CD4-positive, alpha-beta T cell treated with Interleukin-1 beta for 1 hour (primary cell): ENCODE measurements at places on chromosomes 16 and 17.

DNA sequence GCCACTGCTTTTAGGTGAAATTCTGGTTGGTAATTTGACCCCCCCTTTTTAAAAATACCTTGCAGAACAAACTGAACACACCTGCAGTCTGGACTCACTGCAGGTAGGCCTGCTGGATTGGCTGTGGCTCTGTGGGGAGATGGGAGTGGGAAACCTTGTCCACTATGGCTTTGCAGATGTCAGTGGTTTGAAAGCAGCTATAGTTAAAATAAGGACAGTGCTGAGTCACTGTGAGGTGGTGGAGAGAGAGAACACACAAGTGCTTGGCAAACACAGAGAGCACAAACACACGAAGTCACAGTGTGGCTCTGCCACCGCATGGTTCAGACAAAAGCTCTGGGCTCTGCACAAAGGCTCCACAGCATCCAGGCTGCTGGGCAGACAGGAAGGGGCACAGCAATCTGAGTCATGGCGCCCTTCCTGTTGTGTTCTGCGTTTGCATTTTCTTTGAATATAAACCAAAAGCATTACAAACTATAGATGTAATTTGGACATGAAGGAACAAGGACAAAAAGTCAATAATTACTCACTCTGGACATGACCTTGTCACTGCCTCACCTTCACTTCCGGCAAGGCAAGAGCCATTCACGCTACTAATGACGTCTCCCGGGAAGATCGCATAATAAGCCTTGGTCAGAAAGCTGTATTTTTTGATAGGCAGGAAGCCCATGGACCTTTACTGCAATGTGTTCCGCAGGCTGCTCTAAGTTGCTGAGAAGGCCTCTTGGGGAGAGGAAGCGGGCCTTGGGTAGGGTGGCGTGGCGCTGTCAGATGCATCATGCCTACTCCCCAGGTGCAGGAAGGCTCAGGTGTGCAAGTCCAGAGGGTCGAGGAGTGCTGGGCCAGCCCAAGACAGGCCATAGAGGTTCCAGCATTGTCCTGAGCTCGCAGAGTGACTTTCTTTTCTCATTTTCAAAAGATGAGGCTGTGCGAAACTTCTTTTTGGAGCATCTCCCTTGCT, 60.1 kb upstream of the MED9 start:
- peak; percentile 11 for DNase-seq

DNA sequence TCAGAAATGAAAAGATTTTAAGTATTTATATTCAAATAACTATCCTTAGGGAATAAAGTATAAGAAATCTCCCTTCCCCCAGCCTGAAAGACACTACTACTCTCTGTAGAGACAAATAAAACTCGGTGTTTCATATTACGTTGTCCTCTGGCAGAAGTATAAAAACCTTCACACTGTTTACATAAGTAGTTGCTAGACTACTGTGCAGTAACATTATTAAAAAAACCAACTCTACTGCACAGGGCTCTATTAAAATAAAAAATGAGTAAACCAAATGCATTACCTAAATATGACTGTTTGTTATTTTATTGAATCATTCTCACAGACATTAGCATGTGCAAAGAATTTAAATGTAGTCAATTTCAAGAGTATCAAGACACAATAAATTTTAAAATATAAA, 67.4 kb downstream of the MED13 start:
- no peak for DNase-seq

DNA sequence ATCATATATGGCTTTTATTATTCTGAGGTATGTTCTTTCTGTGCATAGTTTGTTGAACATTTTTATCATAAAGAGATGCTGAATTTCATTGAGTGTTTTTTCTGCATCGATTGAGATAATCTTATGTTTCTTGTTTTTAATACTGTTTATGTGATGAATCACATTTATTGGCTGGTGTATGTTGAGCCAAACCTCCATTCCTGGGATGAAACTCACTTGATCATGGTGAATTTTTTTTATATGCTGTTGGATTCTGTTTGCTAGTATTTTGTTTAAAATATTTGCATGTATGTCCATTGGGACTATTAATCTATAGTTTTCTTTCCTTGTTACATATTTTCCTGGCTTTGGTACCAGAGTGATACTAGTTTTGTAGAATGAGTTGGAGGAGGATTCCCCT, 500.2 kb downstream of the CDH11 start:
- no peak for DNase-seq

DNA sequence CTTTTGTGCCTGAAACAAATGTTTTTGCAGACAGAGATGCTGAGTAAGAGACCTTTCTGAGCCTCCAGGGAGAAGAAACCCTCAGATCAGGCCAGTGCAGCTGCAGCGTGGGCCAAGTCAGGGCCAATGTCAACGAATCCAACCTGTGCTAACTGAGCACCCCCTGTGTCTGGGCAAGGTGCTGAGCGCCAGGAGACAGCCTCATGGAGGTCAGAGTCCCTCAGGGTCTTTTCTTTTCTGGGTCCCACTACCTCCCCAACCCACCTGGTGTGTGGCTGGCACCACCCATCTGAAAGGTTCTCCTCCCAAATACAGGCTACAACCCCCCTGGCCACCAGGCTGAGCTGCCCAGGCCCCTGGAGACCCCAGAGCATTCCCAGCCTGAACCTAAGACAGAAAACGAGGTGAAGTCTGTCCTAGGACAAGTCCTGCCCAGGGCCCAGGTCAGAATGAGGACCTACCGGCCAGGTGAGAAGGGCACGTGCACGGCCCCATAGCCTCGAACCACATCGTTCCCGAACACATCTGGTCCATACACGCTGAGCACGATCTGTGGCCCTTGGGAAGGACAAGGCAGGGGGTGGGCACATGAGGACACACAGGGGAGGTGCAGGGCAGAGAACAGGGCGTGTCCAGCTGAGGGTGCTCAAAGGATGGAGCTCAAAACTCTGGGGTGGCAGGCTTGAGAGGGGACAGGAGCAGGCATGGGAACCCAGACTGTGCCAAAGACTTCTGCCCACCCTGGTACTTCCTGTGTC, 15.0 kb downstream of the B9D1 start:
- no peak for DNase-seq

DNA sequence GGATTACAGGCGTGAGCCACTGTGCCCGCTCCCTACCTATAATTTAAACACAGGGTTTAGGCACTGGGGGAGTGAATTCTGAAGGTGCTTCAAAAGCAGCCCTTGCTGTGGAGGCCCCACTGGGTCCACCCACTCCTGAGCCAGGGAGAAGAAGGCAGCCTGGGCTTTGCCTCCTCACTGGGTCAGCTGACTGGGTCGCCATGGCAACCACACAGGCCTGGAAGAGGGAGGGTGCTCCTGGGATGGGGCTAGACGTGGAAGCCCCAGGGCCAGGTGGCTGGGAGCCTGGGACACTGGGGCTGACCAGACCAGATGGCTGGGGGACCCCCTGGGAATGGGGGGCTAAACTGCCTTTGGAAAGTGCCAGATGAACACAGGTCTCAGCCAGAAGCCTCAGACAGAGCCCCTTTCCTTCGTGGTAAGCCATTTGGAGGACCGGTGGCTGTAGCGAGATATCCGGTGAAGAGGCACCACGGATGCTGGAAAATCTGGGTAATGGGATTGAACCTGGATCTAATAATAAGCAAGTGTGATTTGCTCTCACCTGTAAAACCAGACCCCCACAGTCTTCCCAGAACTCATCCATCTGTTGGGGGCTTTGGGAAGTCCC, 32.9 kb downstream of the TRARG1 start:
- no peak for DNase-seq

DNA sequence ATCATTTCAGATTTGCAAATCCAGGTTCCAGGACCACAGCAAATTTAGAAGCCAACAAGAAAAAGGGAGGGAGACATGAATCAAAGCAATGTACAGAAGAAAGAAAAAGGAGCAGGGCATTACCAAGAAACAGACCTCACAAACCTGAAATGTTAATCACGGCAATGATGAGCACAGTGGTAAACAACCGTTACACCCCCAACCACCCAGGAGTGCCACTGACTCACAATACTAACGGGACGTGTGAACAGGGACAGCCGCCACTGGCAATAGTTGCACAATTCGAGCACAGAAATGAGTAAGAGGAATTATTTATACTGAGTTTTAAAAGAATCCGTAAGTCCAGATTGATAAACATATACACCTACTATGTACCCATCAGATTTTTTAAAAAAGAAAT, 13.8 kb downstream of the USP22 start:
- DNase-seq: no peak

- no peak for DNase-seq
Observed at GRCh38 chr16:20339744-20340143, 12.4 kb upstream of the GP2 start.

DNA sequence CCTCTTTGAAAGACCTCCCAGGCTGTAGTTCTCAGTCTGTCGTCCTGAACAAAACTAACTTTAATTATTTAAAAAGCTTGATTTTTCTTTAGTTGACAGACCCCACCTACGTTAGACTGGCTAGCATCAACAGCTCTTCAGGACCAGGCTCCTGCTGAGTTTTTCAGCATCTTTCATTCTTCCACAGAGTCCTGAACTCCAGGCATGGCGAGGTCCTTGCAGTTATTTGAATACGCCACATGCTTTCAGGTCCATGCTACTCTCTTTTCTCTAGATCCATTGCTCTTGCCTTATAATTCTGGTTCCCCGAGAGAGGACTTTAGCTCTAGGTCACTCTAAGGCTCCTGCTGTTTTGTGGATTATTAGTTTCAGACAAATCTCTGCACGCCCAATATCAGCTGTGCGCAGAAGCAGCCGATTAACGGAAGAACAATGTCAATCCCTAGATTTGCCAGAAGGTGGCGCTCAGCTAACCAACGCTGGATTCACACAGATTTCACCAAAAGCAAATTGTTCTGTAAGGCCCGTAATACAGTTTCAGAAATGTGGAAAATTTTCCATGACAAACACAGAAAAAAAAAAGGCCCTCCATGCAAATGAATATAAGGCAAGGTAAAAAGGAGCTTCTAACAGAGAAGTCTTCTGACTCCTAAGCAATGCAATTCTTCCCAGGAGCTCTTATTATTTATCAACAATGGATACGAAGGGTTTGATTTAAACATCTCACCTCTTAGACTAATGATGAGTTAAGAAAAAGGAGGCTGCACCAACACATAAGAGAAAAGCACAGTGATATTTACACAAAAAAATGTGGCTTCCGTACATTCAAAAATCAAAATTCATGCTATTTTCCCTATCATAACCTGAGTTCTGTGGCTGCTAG, 33.5 kb upstream of the BCO1 start:
- DNase-seq: peak; percentile 28

DNA sequence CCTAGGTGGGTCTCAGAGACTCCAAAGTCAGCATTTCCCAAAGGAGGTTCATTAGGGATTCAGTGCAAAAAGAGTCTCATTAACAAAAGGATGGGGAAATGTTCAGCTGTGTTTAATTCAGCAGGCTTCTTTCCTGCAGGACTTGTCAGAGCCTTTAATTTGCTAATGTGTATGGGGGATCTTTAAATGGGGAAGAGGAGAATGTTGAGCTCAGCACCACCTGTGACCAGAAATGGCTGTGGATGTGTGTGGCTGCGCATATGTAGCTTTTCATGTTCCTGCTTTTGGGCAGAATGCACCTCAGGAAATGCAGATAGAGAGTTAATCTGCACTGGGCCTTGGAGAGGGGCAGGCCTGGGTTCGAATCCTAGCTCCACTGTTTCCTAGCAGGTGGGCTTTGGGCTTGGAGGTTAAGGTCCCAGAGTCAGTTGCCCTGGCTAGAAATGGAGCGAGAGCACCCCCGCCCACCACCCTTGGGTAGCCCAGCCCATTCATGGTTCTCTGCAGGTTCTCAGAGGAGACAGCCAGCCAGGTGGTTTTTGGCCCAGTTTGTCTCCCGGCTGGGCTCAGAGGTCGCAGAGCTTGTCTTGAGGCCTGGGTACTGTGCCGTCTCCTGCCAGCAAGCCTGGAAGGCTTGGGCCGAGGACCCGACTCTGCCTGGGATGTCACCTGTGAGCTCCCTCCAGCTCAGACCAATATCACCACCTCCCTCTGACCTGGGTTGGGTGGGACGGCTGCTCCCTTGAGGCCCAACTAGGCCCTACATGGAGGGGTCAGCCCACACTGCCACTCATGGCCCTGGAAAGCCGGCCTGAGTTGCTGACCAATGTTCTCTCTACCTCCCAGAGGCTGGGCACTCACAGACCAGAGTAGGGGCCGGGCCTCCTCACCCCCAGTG, 9.3 kb downstream of the ADCY7 start:
- DNase-seq: no peak
